ENCODE measurements at places on chromosomes 13 and 19. TPM values are rescaled to one million over a fixed set of nuclear protein-coding genes. Genes with fewer than 3 reads are reported as not detected.

GRCh38 chr19:46607448-46607841, 6.3 kb downstream of the CALM3 start:
- no peak for DNase-seq

- no peak for DNase-seq
Observed at GRCh38 chr19:51227966-51228365, 3.1 kb downstream of the CD33 start.

DNA sequence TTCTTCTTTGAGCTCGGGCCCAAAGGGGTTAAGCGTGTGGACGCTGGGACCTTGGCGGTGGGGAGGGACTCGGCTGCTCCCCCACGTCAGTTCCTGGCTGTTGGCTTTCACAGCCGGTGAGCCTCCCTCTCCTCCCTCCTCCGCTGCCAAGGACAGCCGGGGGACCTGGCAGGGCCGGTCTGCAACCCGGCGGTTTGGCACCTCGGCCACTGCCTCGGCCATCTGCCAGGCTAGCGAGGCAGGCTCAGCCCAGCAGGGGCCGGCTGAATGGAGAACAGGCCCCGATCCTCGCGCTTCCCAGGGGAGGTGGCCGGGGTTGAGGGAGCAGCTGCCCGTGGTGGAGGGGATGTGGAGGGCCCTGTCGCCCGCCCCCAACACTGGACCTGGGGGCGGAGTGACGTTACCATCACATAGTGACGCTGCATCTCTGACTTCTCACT, 5.0 kb downstream of the TLE5 start:
- DNase-seq = peak; percentile 96

GRCh38 chr13:72290962-72291681, 424.1 kb upstream of the DACH1 start:
- no peak for DNase-seq

GRCh38 chr13:81017513-81018152, 676.7 kb upstream of the SPRY2 start:
- peak; percentile 43 for DNase-seq

GRCh38 chr19:45667620-45668341, at the start of gene GIPR:
Gene GIPR (plus strand): TSS chr19:45668221. CDS start chr19:45669521, 1,300 bp downstream.
- DNase-seq = peak; percentile 73

- no peak for DNase-seq
Observed at GRCh38 chr13:60182907-60183306, 19.2 kb upstream of the DIAPH3 start.

GRCh38 chr19:2089001-2089711, 7.0 kb downstream of the MOB3A start:
- peak; percentile 82 for DNase-seq

DNA sequence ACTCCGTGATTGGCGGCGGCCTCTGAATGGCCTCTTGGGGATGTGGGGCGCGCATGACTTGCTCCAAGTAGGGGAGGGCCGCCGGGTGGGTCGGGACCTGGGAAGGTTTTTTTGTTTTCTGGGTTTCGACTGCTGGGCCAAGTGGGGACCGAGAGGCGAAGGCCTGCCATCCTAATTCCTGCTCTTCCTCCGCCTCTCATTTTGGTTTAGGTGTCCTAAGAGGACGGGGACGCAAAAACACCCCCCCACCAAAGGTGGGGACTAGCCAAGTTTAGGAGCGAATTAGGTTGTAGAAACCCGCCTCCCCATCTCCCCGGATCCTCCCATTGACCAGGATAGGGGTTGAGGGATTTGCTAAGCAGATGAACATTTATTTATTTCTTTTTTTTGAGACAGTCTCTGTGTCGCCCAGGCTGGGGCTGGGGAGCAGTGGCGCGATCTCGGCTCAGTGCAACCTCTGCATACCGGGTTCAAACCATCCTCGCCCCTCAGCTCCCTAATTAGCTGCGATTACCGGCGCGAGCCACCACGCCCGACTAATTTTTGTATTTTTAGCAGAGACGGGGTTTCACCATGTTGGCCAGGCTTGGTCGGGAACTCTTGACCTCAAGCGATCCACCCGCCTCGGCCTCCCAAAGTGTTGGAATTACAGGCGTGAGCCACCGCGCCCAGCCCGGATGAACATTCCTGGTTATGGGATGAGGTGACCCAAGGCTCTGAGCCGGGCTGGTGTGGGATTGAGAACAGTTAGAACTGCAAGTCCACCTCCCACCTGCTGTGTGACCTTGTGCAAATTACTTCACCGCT, 838 bp downstream of the PPP2R1A start:
- peak; percentile 86 for DNase-seq

GRCh38 chr13:36352350-36352749, 6.2 kb upstream of the SPART start:
- DNase-seq = no peak

- no peak for DNase-seq
Observed at GRCh38 chr13:48275507-48275906, 28.0 kb upstream of the RB1 start.

DNA sequence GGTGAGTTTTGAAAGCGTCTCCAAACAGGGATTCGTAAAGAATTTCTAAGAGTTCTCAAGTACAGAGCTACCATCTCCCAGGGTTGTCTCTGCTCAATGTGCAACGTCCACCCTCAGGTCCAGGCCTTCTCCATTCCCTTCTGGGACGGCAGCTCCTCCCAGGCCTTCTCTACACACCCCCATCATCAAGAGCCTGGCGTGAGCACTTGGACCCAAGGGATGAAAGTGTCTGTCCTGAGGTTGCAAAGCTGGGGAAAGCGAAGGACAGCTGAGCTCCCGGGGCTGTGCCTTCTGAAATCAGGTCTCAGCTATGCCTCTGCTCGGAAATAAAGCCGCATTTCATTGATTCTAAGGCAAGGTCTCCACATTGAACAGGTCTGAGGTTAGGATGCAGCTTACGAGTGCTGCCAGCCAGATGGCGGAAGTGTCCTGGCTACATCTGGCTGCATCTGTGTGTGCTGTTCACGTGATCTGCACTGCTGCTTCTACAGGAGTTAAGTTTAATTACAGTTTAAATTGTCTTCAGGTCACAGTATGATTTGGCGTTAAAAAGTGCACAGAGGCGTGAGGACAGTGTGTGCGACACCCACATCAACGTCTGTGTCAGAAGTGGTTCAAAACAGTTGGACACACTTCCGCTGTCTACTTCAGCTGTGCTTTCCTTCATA, 27.0 kb upstream of the MIER2 start:
- peak; percentile 69 for DNase-seq

DNA sequence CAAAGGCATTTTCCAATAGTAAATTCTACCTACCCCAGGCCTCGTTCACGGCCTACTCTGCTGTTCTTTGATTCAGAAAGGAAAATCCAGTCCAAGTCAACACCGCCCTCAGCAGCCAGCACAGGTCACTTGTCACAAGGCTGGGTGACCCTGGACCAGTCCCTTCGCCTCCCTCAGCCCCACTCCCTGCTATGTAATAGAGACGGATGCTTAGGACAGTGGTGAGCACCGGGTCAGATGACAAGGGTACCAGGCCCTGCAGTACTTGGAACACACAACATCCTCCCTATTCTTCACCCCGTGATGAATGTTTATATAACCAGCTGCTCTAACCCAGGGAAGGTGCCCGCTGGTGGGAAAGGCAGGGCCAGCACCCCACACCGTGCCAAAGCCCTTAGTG, 14.3 kb downstream of the LATS2 start:
- no peak for DNase-seq

DNA sequence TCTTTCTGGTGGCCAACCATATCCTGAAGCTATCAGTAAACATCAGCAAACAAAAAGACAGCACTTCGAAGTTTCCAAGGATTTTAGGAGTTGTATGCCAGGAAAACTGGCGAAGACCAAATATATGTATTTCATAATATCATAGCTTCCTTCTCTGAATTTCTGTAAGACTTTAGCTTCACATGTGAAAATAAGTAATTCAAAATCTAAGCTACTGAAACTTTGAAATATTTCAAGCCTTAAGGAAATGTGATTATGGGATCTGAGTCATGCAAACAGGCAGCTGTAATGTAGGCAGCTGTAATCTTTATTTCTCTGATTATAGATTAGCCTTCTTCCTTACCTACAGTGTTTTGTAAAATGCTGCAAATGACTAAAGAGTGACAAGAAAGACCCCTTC, 70.7 kb upstream of the ANKRD10 start:
- DNase-seq = no peak

- DNase-seq = peak; percentile 90
Observed at GRCh38 chr19:50460161-50460765, 16.0 kb upstream of the EMC10 start.

Gene ZNF575
- 0.29 TPM for total RNA-seq

Gene PRTN3
- total RNA-seq = not detected

Gene TEX101
- not detected for total RNA-seq

Gene LCP1
- 0.59 TPM for total RNA-seq

Gene KL
- not detected for total RNA-seq
